ENCODE measurements at places on chromosomes 5 and 9. TPM values are rescaled to one million over a fixed set of nuclear protein-coding genes. Genes with fewer than 3 reads are reported as not detected.

GOLPH3 gene
- polyA plus RNA-seq, result 57.0 TPM

INVS gene
- 6.7 TPM for polyA plus RNA-seq

NR5A1 gene
- not detected for polyA plus RNA-seq

TAF11L10 gene
- polyA plus RNA-seq, result not detected

HARS1 gene
- 35.1 TPM for polyA plus RNA-seq

IFNA21 gene
- not detected for polyA plus RNA-seq

PIP5KL1 gene
- 1.4 TPM for polyA plus RNA-seq

IRGM gene
- not detected for polyA plus RNA-seq

GFI1B gene
- polyA plus RNA-seq, result not detected

FSTL4 gene
- not detected for polyA plus RNA-seq

MOCS2 gene
- 130 TPM for polyA plus RNA-seq

SPINK5 gene
- 0.75 TPM for polyA plus RNA-seq

TMEM174 gene
- polyA plus RNA-seq, result not detected

PCDHA10 gene
- polyA plus RNA-seq, result not detected

DMRTA1 gene
- not detected for polyA plus RNA-seq

ACOT12 gene
- polyA plus RNA-seq, result not detected

PCDHB13 gene
- polyA plus RNA-seq, result 0.75 TPM

PCSK5 gene
- polyA plus RNA-seq, result 5.1 TPM

GRIN1 gene
- polyA plus RNA-seq, result not detected

MINAR2 gene
- polyA plus RNA-seq, result not detected

PCDHB7 gene
- 2.3 TPM for polyA plus RNA-seq

FOXD4 gene
- polyA plus RNA-seq, result not detected

CTXN3 gene
- not detected for polyA plus RNA-seq

SLC6A7 gene
- polyA plus RNA-seq, result 0.25 TPM

PCDHA9 gene
- polyA plus RNA-seq, result not detected

GPX8 gene
- 26.2 TPM for polyA plus RNA-seq

LHX2 gene
- 0.38 TPM for polyA plus RNA-seq

PGGT1B gene
- 3.9 TPM for polyA plus RNA-seq

GPR151 gene
- polyA plus RNA-seq, result not detected

TPM2 gene
- polyA plus RNA-seq, result 9,377 TPM

INSL6 gene
- polyA plus RNA-seq, result not detected

F12 gene
- polyA plus RNA-seq, result not detected

CCL21 gene
- 1.4 TPM for polyA plus RNA-seq

IL13 gene
- 0.15 TPM for polyA plus RNA-seq

OXCT1 gene
- 24.3 TPM for polyA plus RNA-seq

FRRS1L gene
- polyA plus RNA-seq, result under 0.01 TPM

WDR70 gene
- 17.8 TPM for polyA plus RNA-seq

SLC23A1 gene
- 3.1 TPM for polyA plus RNA-seq

CEP72 gene
- polyA plus RNA-seq, result 0.82 TPM

GAS1 gene
- 9.3 TPM for polyA plus RNA-seq

ARSI gene
- polyA plus RNA-seq, result not detected

TSLP gene
- 2.1 TPM for polyA plus RNA-seq

INSL4 gene
- not detected for polyA plus RNA-seq

IL9 gene
- polyA plus RNA-seq, result not detected

GDF9 gene
- not detected for polyA plus RNA-seq

HSD17B3 gene
- 17.7 TPM for polyA plus RNA-seq

SLC45A2 gene
- not detected for polyA plus RNA-seq

SLC6A18 gene
- polyA plus RNA-seq, result not detected

FOXD4L3 gene
- polyA plus RNA-seq, result not detected

ROPN1L gene
- 0.88 TPM for polyA plus RNA-seq

FAM78A gene
- 2.0 TPM for polyA plus RNA-seq

FOXD4L5 gene
- polyA plus RNA-seq, result not detected

SLC9A3 gene
- 4.3 TPM for polyA plus RNA-seq

SMIM33 gene
- polyA plus RNA-seq, result not detected

SPRY4 gene
- 21.5 TPM for polyA plus RNA-seq

OLFML2A gene
- polyA plus RNA-seq, result 0.13 TPM

LCN1 gene
- polyA plus RNA-seq, result not detected

Data from aorta (tissue), 5 donors.